ENCODE measurements at places on chromosomes 1 and 21. TPM values are rescaled to one million over a fixed set of nuclear protein-coding genes. Genes with fewer than 3 reads are reported as not detected.

GRCh38 chr1:233121947-233122559 is 171.6 kb downstream of the NTPCR start:
- no peak for DNase-seq

- no peak for DNase-seq
Measured at GRCh38 chr1:239744851-239745250, 346.8 kb upstream of the FMN2 start.

- no peak for DNase-seq
Measured at GRCh38 chr1:19319196-19319595, 7.1 kb downstream of the SLC66A1 start.

DNA sequence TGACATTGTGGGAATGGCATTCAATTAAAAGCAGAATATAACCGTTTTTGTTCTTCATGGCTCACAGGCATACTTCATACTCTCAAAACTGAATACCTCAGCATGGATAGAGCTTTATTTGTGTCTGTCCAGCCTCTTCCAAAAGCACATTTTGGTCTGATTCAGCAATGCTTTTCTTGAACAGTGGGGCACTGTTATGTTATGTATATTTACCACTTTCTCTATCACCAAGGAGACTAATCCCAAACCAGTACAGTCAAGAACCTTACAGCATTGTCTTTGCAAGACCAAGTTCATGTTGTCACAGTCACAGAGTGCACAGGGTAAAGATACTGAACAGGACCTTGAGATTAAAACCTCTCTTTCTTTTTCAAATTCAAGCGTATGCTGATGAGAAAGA is 582.8 kb downstream of the PTBP2 start:
- DNase-seq, result no peak

GRCh38 chr1:192907545-192908243 is 98.9 kb downstream of the RGS2 start:
- DNase-seq, result no peak

Gene RHOU
- total RNA-seq, result 29.7 TPM

GRCh38 chr1:19222573-19222972 is 12.5 kb upstream of the UBR4 start:
- no peak for DNase-seq

DNA sequence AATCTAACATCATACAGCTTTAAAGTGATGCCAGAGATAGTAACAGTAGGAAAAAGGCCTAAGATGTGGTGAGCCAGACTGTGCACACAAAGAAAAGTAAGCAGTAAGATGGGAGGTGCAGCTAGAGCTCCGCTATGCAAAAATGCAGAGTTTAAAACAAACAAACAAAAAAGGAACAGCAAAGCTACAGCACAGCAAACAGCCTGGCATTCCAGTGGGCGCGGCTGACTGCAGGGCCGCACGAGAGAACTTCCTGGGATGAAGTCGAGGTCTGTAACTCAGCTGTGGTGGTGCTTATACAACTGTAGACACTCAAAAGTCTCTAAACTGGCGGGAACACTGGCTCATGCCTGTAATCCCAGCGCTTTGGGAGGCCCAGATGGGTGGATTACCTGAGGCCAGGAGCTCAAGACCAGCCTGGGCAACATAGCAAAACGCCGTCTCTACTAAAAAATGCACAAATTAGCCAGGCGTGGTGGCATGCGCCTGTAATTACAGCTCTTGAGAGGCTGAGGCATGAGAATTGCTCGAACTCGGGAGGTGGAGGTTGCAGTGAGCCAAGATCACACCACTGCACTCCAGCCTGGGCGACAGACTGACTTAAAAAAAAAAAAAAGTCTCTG is 30.1 kb downstream of the PRDM15 start:
- no peak for DNase-seq

GRCh38 chr1:113185463-113186104 is 112.6 kb downstream of the LRIG2 start:
- DNase-seq, result no peak

DNA sequence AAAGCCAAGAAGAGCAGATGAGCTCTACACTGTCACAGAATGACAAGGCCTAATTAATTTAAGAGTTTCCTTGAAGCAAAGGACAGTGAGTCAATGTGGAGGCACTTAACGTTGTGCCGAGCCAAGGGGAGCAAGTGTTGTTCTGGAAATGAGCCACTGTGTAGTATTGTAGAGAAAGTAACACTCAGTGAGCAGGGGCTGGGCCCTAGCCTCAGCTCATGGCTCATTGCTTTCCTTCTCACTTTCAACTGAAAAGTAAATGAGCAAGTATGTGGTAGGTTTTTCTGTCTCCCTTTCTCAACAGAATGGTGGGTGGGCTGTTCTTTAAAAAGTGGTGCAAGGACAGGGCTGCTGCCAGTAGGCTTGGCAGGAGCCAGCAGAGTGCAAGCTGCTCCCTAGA is 11.8 kb upstream of the KIAA0040 start:
- no peak for DNase-seq

DNA sequence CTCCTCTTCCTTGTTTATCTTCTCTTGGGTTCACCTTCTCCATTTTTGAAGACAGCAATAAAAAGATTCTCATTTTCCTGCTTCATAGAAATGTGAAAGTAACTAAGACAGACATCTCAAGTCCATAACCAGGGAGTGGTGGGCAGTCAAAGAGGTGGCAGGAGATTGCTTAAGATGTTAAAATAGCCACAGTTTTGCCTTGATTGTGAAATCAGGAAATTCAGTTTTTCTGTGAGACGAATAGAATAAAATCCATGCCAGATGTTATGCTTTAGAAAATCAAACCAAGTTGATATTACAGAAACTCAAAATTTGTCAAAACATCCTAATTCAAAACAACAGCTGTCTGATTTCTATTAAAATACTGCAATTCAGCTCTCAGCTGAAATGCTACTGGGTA is 57.2 kb downstream of the TNN start:
- no peak for DNase-seq

- DNase-seq, result no peak
Measured at GRCh38 chr1:79388694-79389361, 382.3 kb upstream of the ADGRL4 start.

DNA sequence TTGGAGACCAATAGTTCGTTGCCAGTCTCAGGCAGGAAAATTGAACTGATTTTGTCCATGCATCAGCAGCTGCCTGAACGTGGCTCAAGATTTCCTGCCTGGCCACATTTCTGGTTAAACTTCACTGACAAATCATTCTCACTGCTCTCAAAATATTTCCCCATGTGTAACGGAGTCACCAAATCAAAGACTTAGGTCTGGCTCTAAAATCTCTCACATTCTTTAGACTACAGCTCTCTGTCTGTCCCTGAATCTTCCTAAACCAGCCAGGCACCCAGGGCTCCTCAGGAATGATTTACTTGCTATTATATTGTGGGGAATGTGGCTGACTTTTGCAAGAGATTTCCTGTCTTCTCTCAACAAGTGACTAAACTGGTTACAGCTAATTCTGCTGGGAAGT is 49.2 kb upstream of the GJA8 start:
- DNase-seq, result no peak

GRCh38 chr1:159828581-159829272 is 2.1 kb downstream of the SLAMF8 start:
- no peak for DNase-seq

DNA sequence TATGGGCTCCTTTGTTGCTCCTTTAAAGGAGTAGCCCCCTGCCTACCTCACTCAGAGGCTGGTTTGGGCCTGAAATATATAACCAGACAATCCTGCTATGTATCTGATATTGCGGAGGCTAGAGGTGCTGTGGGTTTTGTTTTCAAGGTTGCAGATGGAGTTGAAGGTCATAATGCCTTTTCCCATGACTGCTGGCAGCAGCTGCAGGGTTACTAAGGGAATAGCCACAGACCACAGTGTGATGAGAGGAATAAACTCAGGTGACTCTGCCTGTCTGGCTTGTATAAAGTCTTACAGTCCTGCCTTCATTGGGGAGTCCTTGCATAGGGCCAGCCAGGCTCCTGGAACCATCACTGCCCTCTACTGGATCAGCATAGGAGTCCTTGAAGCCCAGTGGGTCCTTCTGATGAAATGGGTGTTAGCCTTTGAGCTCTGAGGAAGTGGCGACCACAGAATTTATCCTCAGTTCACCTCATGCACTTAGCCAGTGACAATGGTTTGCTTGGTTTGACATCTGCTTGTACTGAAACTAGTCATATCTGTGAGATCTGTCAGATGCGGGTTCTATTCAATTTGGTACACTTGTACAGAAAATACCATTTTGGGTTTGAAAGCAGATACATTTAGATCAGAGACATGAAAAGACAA is 174.4 kb upstream of the HMCN1 start:
- no peak for DNase-seq

DNA sequence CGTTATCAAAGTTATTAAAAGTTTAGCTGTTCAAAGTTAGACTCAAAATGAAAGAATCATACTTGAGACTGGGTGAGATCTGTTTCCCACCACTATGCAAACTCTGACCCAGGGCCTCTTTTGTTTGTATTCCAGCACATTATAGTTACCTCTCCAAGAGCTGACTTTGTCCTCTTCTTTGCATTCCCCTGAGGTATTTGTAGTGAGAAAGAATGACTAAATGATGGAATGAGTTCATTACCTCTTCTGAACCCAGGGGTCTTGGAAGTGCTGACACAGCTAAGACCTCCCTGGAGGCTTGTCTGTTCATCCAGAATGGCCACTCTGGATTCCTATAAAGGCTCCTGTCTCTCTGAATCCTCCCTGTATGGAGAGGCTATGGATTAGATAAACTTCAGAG is 62.4 kb downstream of the FGGY start:
- no peak for DNase-seq

Gene RPTN
- total RNA-seq, result not detected

- DNase-seq, result no peak
Measured at GRCh38 chr1:204932573-204932909, 61.9 kb downstream of the NFASC start.

DNA sequence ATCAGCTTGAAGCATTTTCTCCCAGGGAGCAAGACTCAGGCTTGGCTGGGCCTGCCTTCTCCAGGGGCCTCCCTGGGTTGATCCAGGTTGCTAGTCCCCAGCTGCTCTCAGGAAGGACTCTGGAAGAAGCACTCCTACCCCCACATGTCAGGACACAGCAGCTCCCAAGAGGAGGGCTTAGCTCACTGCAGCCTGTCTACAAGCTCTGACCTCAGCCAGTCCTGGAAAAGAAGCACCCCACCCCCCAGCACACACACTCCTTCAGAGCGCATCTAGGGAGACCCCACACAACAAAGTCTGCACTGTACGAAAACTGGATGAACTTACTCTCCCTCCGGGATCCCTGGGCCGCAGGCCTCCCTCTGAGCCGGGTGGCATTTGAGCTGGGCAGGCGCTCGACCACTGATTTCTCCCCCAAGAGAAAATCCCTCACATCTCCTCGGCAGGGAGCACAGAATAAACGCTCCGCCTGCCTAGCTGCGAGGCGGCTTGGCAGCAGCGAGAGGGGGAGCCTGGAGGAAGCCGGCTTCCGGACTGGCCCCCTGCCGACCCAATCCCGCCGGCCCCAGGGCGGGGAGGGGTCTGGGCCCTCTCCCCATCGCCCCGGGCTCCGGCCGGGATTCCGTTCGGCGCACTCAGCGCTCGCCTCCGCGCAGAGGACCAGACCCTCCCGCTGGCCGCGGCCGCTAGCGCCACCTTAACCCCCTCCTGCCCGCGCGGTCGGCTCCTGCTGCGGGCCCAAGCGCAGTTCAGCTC is at the start of gene KCNA2:
Gene KCNA2, minus strand, starts transcription at position 458 of the 756 bp plus-strand sequence. CDS start 1,576 bp downstream, outside the sequence.
- no peak for DNase-seq

DNA sequence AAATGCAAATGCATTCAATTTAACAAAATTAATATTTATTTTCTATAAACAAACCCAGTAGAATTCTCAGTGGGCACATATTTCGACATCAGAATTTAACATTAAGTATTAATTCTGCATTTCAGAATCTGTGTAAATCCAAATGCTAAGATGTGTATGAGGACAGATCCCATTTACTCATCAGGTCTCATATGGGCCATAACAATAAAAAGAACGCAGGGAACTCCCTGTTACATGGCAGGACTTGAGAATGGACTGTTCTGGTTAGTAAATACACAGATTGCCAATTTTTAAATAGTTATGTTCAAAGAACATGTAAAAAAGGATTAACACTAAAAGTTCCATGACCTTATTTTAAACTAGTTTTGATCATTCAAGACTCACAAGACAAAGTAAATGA is 104.0 kb downstream of the SLC30A10 start:
- DNase-seq, result no peak

GRCh38 chr1:101902199-101902598 is 94.5 kb downstream of the OLFM3 start:
- DNase-seq, result no peak
